Endothelial cell of umbilical vein (primary cell): ENCODE measurements at places on chromosomes 1 and 21. TPM values are rescaled to one million over a fixed set of nuclear protein-coding genes. Genes with fewer than 3 reads are reported as not detected.

DNA sequence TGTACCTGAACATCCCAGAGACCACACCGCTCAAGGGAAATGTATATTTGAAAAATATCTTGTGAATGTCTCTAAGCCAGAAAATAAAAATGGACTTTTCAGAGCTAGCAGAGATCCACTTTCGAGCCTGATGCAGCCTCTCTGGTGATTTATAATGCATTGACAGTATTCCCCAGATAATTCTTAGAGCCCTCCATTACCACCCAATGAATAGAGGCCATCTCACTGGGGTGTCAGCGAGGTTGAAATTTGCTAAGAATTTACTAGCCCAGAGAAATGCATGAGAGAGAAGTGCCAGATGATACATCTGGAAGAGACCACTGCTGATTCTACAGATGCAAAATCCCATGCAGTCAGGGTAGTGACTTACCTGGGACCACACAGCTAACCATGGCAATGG, 25.5 kb upstream of the NTPCR start:
- no peak for DNase-seq

GRCh38 chr21:41835711-41836154, 43.4 kb downstream of the PRDM15 start:
- DNase-seq, result no peak

GRCh38 chr1:28441674-28442073, 64.2 kb upstream of the RCC1 start:
- no peak for DNase-seq

DNA sequence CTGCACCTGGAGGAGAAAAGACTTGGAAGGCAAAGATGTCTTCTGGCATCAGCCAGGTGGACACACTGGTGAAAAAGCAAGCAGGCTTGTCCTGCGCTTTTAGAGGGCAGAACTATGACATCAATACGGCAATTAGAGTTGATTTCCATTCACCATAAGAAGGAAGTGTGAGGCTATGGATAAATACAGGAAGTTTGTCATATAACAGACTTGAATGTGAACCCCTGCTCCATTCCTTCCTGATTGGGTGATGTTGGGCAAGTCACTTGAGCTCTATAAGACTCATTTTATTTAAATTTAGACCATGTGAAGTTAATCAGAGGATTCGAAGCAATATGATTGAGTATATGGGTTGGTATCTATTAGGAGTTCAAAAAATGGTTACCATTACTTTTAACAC, 137.8 kb downstream of the PLPP3 start:
- DNase-seq, result no peak

The GRHL3 gene
- not detected in 2 replicates for total RNA-seq
